NCI-H526 (cell line): ENCODE measurements at places on chromosomes 1 and 21.

DNA sequence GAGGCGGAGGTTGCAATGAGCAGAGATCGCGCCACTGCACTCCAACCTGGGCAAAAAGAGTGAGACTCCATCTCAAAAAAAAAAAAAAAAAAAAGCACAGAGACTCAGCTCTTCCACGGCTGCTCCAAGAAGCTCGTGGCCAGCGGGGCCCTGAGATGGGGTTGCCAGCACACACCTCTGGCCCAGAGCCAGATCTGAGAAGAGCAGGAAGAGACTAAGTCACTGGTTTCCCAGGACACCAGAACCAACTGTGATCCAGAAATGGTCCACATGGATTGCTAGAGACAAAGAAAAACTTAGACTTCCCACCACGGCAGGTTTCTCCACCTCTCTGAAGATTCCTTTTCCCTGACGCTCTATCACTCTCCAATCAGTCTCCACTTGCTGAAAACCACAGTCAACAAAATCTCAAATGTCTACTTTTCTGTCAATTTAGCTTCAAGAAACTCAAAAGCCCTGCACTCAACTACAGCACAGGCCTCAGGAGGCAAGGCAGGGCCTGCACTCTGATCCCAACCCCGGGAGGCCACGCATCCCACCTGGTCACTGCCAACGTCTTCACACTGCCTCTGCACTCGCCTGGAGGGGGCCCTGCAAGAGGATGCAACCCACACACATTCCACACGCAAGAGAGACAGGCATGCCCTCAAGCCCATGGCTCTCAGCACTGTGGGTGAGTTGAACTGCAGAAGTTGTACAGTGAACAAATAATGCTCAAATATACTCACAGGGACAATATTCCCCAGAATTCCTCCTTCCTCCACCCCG, 79.0 kb downstream of the NPHP4 start:
- DNase-seq, result no peak

- no peak for DNase-seq
Observed at GRCh38 chr1:223177681-223178080, 34.6 kb upstream of the TLR5 start.

DNA sequence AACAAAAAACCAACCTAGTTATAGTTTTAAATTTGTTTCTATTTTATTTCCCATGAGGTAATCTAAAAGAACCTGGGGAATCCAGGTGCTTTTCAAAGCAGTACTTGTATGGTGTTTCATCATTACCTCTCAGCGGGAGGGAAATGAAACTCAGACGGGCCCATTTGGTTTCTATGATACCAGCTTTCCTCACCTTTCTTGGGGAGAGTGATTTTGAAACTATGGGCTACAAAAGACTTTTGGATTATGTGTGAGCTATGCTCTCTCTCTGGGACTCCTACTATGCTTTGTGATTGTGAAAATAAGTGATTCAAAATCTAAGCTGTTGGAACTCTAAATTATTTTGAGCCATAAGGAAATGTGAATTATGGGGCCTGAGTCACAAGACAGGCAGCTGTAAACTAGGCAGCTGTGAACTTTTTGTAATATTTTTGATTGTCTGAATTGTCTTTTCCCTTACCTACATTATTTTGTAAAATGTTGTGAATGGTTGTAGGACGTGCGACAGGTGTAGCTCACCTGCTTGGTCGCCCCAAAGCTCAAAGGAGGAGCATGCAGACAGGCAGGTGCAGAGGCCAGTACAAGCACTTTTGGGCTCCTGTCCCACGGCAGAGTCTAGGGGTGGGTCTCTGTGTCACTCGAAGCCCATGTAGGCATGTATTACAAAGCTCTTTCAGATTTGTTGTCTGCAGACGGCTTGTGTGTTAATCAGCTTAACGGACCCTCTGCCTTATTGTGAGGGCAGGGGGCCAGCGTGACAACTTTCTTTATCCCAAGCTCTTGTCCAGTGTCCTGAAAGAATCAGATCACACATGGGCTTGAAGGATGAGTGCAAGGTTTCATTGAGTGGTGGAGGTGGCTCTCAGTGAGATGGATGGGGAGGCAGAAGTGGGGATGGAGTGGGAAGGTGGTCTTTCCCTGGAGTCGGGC, 64.8 kb upstream of the BACH1 start:
- DNase-seq, result no peak

GRCh38 chr1:247964933-247965332, at the start of gene OR2AK2:
Gene OR2AK2, plus strand, starts transcription at chr1:247965233. Its CDS starts 144 bp downstream, at chr1:247965377.
- no peak for DNase-seq

DNA sequence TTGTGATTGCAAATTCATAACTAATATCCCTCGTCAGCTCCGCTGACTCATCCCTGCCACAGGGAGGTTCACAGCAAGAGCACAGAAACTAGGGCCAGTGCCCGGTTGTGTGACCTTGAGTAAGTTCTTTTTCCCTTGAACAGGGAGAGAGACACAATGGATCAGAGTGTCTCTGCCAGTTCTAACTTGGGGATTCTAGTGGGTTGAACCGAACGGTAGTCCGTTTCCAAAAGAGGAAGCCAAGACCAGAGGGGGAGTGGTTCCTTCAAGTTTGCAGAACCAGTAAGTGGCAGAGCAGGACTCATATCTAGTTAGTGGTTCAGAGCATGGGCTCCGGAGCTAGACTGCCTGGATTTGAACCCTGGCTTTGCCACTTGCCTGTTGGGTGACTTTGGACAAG, 4.9 kb upstream of the SHISA4 start:
- no peak for DNase-seq

GRCh38 chr1:203085528-203086406, at the start of gene MYOG:
Gene MYOG, minus strand, starts transcription at chr1:203086012. Its CDS starts 51 bp downstream, at chr1:203085961.
- no peak for DNase-seq

DNA sequence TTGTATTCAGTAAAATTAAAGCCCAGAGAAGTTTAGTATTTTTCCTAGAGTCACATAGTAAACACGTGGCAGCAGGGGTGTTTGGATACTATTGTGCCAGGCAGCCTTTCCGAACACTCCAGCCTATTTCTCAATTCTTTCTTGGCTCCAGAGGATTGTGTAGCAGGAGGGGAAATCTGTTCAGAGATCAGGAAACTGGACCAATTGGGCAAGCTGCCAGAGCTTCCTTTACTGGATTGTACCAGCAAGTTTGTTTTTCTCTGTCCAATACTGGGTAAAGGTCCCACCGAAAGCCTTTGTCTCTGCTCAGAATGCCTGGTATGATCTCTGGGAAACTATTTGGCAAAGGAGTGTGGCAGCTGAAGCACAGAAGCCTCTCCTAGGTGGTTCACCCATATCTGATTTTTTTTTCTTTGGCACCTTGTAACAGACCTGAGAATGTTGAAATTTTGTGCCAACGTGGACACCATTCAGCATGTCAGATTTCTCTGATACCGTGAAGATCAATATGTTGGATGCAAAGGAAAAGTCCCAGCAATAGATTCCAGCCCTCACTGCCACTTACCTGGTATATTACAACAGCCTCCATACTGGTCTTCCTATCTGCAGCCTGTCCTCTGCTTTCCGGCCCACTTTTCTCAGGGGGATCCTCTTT, 126.2 kb downstream of the FGGY start:
- no peak for DNase-seq

DNA sequence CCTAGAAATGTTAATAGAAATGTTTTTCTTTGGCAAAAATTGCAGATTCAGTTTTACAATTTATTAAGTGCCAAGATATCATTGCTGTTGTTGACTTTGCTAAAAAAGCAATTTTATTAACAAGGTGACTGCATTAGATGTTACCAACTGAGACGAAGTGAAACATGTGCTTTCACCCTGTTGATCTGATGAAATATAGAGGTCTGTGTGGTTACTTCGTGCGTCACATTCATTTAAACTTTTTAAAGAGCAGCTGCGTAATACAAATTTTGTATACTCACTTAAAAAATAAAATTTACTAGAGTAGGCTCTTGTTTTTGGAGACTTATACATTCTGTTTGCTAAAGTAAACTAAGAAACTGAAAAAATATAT, 465.7 kb downstream of the USP25 start:
- DNase-seq, result no peak

- DNase-seq, result no peak
Observed at GRCh38 chr1:118159569-118159968, 25.5 kb downstream of the SPAG17 start.

GRCh38 chr1:234544087-234544579, 65.2 kb upstream of the TARBP1 start:
- peak; percentile 26 for DNase-seq

- no peak for DNase-seq
Observed at GRCh38 chr1:29629814-29630516, 393.6 kb downstream of the PTPRU start.
